ENCODE measurements at places on chromosomes 12 and 14.

DNA sequence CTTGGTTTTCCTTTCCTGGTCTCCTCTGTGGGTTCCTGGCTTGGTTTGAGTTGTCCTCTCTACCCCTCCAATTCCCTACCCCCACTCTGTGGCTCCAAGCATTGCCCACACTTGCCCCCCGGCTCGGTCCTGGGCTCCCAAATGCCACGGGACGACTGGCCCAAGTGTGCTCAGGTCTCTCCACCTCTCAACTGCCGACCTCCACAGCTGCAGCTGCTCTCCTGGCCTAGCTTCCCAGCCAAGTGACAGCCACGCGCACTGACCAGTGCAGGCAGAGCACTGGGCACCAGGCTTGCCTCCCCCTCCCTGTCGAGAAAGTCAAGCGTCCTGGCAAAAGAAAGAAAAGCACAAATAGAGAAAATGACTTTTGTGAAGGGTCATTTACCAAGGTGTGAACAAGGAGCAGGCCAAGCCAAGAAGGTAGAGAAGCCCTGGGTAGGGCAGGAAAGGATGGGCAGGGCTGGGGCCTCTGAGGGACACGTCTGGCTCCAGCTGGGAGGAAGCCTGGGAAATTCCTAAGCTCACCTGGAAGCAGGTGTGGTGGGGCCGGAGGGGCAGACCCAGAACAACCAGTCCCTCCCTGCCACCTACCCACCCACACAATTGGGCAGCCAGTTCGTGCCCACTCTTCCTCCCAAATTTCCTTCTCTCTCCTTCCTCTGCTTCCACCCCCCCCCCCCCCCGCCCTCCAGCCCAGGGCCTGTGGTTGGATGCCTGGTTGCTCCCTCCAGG, 1.8 kb upstream of the CEP170B start:
- DNase-seq, result no peak

DNA sequence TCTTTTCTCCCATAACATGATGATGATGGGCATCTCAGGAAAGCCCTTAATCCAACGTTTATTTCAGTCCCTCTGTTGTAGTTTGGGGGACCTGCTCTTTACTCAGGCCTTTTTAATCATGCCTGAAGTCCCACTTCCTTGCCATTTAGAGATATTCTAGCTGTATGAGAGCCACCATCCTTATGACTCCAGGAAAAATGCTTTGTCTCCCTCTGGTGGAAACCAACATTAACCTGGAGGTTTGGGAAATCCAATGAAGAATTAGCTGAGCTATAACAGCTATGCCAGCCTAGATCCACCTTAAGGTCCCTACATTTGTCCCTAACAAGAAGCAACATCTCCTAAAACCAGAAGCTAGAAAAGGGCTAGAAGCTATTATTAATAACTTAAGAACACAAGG, 1399.1 kb downstream of the LRFN5 start:
- no peak for DNase-seq

DNA sequence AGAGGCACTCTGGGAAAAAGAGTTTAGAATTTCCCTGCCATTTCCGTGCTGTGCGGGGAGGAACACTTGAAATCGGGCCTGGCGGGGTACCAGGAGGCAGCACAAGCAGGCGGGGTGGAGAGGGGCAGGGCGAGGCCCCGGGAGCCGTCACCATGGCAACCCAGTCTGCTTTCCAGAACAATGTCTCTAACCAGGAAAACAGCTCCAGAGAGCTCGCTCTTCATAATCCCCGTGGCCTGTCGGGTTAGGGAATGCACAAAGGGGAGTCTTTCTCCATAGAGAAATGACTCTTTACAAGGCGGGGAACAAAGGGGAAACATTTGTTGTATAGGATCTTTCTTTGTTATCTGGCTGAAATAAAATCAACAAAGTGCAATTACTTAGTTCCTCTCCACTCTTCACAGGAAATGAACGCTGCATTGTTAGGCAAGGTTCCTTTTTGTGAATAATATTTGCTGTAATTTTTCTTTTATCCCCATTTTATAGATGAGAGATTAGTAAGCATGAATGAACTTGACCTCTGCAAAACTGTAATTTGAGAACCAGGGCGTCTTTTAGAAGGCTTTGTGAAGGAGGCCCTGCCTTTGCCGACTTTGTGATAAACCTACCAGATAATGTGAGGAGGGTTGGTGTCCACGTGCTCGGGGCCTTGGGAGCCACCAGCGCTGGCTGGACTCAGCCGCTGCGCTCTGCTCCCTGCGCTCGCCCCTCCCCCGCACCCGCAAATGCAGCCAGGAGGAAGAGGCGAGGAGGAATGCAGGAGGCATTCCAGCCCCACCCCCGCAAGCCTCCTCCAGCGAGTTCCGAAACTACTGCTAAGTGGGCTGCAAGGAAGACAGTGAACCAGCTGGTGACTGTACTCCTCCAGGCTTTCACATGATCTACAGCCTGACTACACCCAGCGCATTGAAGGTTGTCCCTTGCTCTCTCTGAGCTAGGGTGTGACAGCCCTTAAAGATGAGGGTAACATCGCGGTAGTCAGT, 105.2 kb upstream of the ATF7IP start:
- DNase-seq, result no peak

GRCh38 chr14:104130974-104131651, 7.3 kb upstream of the KIF26A start:
- no peak for DNase-seq

DNA sequence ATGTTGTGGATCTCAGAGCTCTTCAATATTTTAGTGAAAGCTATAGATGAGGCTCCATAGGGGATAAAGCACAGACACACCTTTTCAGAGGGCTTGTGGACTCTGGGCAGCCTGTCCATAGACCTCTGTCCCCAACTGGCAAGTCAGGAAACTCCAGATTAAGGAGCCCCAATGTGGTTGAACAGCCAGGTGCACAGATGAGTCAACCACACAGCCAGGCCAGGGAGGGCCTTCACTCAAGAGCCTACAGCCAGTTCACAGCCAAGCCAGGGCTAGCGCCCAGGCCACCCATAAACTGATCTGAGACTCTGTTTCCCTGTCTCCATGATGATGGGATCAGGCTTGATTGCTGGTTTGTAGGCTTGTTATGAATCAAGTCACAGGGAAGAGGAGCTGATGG, 1.0 kb upstream of the BDKRB2 start:
- DNase-seq, result no peak

DNA sequence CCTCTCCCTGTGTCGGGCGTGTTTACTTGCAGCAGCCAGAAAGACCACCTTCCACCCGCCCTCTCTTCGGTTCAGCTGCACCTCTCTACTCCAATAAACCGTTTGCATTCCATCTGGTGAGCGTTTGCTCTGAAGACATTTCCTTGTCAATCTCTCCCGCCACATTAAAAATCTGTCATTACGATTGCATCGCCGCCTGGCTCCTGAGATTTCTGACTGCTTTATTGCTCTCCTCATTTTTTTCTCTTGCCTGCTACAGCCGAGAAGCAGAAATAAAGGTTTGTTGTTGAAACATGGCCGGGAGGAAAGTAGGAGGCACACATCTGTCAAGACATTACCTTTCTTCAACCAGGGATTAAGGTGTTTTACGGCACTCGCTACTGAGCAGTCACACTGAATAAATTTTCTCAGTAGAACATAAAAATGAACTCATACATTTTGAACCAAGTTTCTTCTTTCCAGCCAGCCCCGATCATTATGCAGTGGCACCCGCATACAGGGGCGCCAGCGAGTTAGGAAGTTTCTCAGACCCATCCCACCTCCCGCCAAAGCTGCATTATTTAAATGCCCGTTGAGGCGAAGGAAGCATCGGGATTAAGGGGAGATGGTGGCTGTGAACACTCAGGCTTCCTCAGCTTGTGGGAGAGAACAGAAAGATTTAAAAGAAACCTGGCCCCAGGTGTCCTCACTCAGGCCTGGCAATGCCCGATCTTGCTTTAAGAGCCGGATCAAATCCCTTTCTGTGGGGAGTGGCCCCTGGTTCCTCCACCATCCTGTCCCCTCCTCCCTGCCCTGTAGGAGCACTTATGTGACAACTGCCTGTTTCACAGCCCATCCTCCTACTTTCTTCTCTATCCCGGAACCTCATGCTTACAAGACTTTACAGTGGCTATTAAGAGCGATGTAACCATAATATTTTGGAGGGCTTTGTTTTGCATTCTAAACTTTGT, 1108.9 kb downstream of the BCL11B start:
- DNase-seq, result no peak

GRCh38 chr12:44972746-44973421, 78.0 kb downstream of the DBX2 start:
- no peak for DNase-seq

DNA sequence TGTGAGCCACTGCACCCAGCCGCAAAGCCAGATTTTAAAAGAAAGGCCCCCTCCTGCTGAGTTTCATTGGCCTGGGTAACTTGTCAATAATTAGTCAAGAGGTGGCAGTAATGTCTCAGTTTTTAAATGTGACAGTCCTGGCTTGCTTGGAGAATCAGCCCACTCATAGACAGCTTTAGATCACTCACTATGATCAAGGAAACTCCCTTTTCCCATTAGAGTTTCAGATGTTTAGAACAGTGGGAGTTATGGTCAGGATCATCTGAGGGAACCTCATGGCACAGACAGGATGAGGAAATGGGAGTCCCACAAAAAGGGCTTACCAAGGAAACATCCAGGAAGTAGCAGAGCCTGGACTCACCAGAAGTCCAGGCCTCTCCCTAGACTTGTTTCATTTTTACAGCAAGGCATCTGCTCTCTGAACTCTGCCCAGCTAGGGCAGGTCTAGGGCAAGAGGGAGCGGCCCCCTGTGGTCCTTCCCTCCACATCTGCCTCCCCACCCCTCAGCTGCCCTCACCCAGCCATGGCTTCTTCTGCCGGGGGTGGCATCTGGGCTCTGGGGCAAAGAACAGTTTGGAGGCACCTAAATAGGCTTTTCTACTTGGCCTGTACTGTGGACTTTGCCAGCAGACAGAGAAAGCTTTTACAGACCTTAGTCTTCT, 11.2 kb downstream of the BCL2L14 start:
- DNase-seq, result no peak

DNA sequence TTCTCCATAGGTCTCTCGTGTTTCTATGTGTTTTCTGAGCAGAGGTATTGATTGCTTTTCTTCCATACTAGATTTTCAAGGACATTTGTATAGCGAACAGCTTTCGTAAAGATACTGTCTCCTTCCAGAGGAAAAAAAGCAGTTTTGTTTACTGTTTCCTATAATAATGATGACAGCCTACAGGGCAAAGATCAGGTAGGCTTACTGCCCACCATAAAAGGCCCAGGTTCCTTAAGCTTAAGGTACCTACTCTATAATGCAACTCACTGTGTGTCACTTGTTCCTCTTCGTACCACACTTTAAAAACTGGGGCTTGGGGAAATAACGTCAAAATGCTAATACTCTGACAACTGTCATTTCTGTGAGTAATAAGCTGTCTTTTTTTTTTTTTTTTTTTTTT, 6.7 kb downstream of the PLCZ1 start:
- no peak for DNase-seq

- DNase-seq, result no peak
Measured at GRCh38 chr12:71602761-71603577, 60.7 kb downstream of the ZFC3H1 start.

GRCh38 chr12:69196302-69197288, 42.8 kb upstream of the CPSF6 start:
- DNase-seq, result no peak

- no peak for DNase-seq
Measured at GRCh38 chr12:53561590-53561953, 54.3 kb upstream of the NPFF start.

- no peak for DNase-seq
Measured at GRCh38 chr14:64324461-64324860, 30.3 kb upstream of the ESR2 start.

- DNase-seq, result no peak
Measured at GRCh38 chr14:37589715-37590427, 5.2 kb downstream of the FOXA1 start.

DNA sequence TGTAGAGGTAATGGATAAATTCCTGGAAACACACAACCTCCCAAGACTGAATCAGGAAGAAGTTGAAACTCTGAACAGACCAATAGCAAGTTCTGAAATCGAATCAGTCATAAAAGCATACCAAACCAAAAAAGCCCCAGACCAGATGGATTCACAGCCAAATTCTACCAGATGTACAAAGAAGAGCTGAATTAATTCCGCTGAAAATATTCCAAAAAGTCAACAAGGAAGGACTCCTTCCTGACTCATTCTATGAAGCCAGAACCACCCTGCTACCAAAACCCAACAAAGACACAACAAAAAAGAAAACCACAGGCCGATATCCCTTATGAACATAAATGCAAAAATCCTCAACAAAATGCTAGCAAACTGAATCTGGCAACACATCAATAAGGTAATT, 81.5 kb downstream of the SLC38A4 start:
- no peak for DNase-seq

- no peak for DNase-seq
Measured at GRCh38 chr12:93918900-93919299, 229.5 kb upstream of the PLXNC1 start.

- no peak for DNase-seq
Measured at GRCh38 chr14:96782436-96782835, 14.7 kb upstream of the VRK1 start.

GRCh38 chr12:87305481-87305880, 723.7 kb downstream of the C12orf50 start:
- no peak for DNase-seq

DNA sequence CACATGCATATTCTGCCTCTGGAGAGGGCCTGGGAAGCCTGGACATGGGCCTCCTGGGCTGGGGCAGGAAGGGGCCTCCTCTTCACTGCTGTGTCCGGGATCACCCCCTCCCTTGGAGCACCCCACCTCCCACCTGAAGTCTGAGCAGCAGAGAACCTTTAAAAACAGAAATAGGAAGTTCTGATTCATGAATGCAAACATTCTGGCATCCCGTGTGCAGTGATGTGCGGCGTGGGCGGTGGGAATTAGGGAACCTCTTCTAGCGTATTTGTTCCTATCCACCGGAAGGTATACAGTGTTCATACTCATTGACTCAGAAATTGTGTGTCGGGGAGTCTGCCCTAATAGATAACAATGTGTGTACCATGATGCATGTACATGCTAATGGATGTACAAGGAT, 46.2 kb downstream of the C14orf132 start:
- DNase-seq, result no peak

DNA sequence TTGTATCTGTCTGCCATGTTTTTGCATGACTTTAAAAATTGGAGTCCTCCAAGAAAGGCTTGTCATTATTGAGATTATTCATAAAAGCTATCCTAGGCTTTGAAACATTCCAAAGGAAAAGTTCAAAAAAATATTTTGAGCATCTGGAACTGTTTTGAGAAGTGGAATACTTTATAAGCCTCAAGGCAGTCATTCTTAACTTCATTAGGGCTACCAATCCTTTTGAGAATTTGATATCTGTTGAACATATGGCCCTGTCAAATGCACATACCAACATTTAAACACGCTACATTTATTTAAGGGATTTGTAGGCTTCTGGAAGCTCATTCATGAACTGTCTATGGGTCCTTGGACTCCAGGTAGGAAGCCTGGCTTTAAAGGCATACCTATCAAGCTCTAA, 77.0 kb downstream of the TMEM117 start:
- DNase-seq, result no peak

Data from stimulated activated CD4-positive, alpha-beta T cell treated with anti-CD3 and anti-CD28 coated beads, Interleukin-4, amount 100 ng/mL, for 1 hour (primary cell).